ENCODE measurements at places on chromosomes 6 and 20. TPM values are rescaled to one million over a fixed set of nuclear protein-coding genes. Genes with fewer than 3 reads are reported as not detected.

The SLC17A1 gene
- total RNA-seq: not detected

The SHLD1 gene
- 3.1 TPM for total RNA-seq

The CCN5 gene
- total RNA-seq: not detected

The SPDEF gene
- not detected for total RNA-seq

The GABRR2 gene
- total RNA-seq: not detected

The NKX2-4 gene
- total RNA-seq: not detected

The FOXA2 gene
- not detected for total RNA-seq

The LAMA4 gene
- total RNA-seq: 278 TPM

The PXDC1 gene
- 96.5 TPM for total RNA-seq

The F13A1 gene
- not detected for total RNA-seq

The OTOR gene
- total RNA-seq: not detected

The LGSN gene
- total RNA-seq: not detected

The ESR1 gene
- not detected for total RNA-seq

The MEP1A gene
- not detected for total RNA-seq

The TRIM31 gene
- not detected for total RNA-seq

The EDN1 gene
- 224 TPM for total RNA-seq

The THEMIS gene
- total RNA-seq: not detected

The RNASET2 gene
- 23.0 TPM for total RNA-seq

The UST gene
- total RNA-seq: 0.44 TPM

The ARMH2 gene
- total RNA-seq: not detected

The GPR63 gene
- total RNA-seq: under 0.01 TPM

The TCF21 gene
- total RNA-seq: not detected

The GRM1 gene
- total RNA-seq: not detected

The OR2H1 gene
- not detected for total RNA-seq

The EMILIN3 gene
- total RNA-seq: 0.05 TPM

The OR2J1 gene
- total RNA-seq: not detected

The DDO gene
- 0.84 TPM for total RNA-seq

The ZNF391 gene
- 0.27 TPM for total RNA-seq

The PSORS1C2 gene
- not detected for total RNA-seq

The KCNK5 gene
- not detected for total RNA-seq

All from mammary microvascular endothelial cell (primary cell).